ENCODE measurements at places on chromosomes 6 and 20.

DNA sequence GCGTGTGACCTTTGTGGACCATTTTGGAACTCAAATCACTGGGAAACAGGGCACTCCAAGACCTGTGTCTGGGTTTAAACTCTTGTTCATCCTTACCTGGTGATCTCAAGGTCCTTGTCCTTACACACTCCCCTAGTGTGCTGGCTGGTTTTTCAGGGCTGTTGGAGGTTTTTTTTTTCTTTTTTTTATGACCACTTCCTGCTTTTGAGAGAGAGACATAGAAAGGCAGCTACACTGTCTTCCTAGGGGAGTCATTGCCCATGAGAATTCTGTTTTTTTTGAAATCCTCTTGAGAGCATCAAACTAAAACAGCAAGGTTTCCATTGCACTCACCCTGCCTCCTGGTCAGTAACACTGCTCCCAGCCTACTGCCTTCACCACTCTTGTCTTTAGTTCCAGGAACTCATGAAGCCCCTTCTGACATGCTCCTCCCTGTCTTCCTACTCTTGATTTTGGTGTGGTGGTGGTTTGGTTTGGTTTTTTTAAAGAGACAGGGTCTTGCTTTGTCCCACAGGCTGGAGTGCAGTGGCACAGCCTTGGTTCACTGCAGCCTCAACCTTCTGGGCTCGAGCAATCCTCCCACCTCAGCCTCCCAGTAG is 28.6 kb downstream of the PRPH2 start:
- no peak for DNase-seq

DNA sequence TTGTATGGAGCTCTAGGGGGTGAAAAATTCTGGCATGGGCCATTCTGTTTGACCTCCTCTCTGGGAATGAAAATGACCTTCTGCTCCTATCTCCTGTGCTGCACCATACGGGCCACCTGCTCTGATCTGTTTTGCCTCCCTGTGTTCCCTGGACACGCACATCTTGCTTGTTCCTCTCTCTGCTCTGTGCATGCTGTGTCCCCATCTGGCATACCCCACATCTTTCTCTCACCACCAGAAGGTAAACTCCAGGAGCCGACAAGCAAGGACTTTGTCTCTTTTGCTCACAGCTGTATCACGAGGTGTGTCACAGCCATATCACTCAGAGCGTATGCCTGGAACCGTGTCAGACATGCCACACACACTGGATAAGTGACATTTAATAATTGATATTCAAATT is 208.4 kb upstream of the DTNBP1 start:
- DNase-seq = no peak

DNA sequence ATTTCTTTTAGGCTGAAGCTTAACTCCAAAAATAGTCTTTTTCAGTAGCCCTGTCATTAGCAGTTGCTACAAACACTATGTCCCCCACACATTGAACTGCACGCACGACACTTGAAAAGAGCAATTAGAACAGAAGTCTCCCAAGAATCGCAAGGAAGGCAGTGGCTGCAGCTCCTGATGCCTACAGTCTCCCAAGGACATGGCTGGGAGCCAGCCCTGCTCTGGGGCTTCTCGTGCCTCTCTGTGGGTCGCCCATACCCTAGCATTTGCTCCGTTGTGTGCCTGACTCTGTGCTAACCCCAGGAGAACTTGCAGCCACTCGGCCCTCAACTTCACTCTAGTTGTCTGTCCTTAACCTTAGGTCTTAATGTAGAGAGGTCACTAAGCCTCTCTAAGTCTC is 454.2 kb downstream of the PTPRT start:
- no peak for DNase-seq

GRCh38 chr6:35176301-35177024 is 35.3 kb upstream of the TCP11 start:
- no peak for DNase-seq

GRCh38 chr6:83292900-83293843 is 100.0 kb downstream of the RWDD2A start:
- no peak for DNase-seq

DNA sequence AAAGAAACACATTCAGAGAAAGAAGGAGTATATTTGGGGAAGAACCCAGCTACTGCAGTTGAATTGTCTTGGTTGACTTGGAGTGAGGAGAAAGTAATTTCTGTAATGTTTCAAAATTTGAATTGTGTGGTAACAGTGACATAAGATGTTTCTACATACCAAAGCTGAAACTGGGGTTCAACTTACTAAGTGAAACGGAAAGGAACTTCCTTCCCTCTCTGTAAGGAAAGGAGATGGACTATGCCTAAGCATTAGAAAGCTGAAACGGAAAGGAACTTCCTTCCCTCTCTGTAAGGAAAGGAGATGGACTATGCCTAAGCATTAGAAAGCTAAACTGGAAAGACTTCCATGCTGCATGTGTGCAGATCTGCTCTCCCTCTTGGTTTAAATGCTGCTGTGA is 46.0 kb downstream of the HUS1B start:
- DNase-seq = no peak

GRCh38 chr6:163008626-163009025 is 280.9 kb downstream of the PACRG start:
- DNase-seq = no peak

All from amygdala (tissue), 56 donors.